ENCODE measurements at places on chromosomes 11 and 22. TPM values are rescaled to one million over a fixed set of nuclear protein-coding genes. Genes with fewer than 3 reads are reported as not detected.

DNA sequence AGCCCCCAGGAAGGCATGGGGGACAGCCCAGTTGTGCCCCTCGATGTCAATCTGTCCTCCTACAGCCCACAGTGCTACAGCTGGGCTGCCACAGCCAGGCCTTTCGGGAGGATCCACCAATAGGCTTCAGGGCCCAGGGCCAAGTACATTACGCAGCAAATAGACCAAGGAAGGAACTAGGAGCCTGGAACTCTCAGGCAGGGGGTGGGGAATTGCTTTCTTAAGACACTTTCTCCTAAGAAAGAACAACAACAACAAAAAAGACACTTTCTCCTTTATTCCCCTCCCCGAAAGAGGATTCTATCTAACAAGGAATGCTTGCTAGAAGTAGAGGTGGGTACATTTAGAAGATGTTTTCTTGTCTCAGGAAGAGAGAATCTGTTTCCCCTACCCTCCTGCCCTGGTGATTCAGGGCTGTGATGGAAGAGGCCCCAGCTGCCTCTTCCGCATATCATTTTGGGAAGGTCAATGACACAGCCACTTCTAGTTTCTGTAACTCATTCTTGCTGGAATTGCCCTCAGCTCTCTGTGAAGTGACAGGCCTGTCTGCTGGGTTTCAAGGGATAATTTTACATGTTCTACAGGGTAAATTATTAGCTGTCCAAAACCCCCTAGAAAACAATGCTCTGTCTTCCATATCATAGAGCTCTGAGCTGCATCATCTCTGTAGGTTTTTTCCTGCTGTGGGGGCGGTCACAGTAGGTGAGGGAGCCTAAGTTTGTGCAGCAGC is 6.0 kb upstream of the MALAT1 start:
- no peak for DNase-seq

DNA sequence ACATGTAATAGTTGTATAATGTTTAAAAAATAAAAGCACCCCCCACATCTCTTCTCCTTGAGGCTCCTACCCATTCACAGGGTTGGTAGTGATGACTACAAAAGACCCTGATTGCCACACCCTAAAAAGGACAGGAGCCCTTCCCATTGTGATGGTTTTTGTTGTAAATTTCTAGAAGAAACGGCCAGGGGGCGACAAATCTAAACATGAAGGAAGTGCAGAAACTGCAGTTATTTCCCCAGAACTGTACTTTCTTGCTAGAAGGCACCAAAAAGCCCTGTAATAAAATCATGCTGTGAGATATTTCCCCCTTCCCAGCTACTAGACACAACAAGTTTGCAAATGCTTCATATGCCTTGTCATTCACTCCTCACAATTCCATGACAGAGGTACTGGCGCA is 10.8 kb downstream of the PRR5L start:
- no peak for DNase-seq

GRCh38 chr11:108216988-108217387 is 5.5 kb downstream of the NPAT start:
- DNase-seq, result no peak

DNA sequence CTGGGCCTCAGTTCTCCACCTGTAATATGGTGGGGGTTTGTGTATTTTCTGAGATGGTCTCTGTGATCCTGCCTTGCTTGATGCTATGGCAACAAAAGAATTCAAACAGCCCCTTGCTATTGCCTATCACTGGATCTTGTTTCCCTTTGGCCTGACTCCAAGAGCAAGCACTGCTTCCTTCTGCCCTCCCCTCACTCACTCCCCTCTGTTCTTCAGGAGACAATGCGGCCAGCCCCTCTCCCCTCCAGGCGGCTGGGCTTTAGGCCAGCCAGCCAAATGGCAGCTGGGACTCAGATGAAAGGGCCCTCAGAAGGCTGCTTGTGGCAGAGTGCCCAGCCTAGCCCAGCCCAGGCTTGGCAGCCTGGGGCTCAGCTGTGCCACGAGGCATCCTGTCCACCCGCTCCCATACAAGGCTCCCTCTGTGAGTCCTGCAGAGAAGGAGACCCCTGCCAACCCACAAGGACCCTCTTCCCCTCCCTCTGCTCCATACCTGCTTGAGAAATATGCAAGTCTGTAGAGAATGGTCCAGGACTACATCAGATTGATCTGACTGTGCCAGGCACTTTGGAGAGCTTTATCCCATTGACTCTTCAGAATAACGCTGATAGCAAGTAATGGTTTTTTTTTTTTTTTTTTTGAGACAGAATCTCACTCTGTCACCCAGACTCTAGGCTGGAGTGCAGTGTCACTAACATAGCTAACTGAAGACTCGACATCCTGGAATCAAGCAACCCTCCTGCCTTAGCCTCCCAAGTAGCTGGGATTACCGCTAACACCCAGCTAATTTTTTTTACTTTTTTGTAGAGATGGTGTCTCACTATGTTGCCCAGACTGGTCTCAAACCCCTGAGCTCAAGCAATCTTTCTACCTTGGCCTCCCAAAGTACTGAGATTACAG is 7.6 kb upstream of the KCTD14 start:
- DNase-seq, result no peak

- DNase-seq, result no peak
Observed at GRCh38 chr11:104725796-104726408, 172.4 kb downstream of the CASP12 start.

DNA sequence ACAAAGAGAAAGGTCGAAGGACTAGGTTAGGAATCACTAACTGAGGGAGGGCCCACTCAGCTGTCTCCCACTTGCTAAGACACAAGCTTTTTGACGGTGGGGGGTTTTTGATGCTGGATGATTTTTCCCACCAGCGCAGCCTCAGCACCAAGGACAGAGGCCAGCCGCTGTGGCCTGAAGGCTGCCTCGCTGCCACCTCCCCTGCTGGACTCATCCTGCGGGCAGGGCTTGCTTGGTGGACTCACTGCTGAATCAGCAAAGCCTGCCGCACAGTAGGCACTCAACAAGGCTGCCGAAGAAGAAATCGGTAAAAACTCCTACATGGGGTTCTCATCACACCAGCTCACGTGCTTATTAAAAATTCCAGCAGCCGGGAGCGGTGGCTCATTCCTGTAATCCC is 2.6 kb downstream of the ALG12 start:
- no peak for DNase-seq

KCNJ1 gene
- total RNA-seq, result not detected

SCUBE2 gene
- total RNA-seq, result 0.89 TPM

OR52A1 gene
- not detected for total RNA-seq
